ENCODE measurements at places on chromosomes 2 and 18.

GRCh38 chr2:48116497-48116896, 210.2 kb upstream of the FBXO11 start:
- DNase-seq = no peak

- DNase-seq = no peak
Observed at GRCh38 chr2:227881866-227882517, 10.6 kb downstream of the DAW1 start.

DNA sequence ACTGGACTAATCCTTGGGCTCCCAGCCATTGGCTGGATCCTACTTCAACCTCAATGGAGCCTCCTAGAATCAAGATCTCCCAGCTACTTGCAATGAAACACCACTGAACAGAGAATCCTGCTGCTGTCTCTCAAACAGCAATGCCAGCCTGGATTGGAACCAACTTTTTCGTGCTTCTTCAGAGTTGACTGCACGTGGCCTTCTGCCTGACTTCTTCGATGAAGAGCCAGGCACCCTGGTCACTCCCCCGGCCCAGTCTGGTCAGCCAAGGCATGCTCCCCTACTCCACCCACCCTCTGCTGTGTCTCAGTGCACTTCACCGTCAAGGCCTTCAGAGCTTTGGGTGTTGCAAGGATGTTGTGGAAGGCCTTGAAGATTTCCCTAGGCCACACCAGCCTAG, 148.7 kb downstream of the CLIP4 start:
- no peak for DNase-seq

GRCh38 chr2:169272010-169272409, 90.3 kb downstream of the LRP2 start:
- DNase-seq = no peak

GRCh38 chr18:76892832-76893231, 70.5 kb downstream of the ZNF236 start:
- no peak for DNase-seq

GRCh38 chr2:120938045-120938771, 202.5 kb downstream of the GLI2 start:
- peak; percentile 93 for DNase-seq

All from NCI-H526 treated with DMSO at 0.1 percent for 48 hours (cell line).